ENCODE measurements at places on chromosomes 11 and 22. TPM values are rescaled to one million over a fixed set of nuclear protein-coding genes. Genes with fewer than 3 reads are reported as not detected.

OR51E2 gene
- total RNA-seq, result not detected

SERPIND1 gene
- not detected for total RNA-seq

ACRV1 gene
- total RNA-seq, result not detected

FLRT1 gene
- not detected for total RNA-seq

SMIM35 gene
- 0.11 TPM for total RNA-seq

- H3K36me3 ChIP-seq, result no peaks in the 10 kb centered on the region
- no peak overlapping the region for H3K4me3 ChIP-seq
- H3K27me3 ChIP-seq, result no peaks in the 10 kb centered on the region
- no peak for DNase-seq
- H3K27ac ChIP-seq, result no peak overlapping the region
These were observed 40.7 kb upstream of the DKK3 start for GRCh38 chr11:12048936-12049790.
